ENCODE measurements at places on chromosomes 2 and 18. TPM values are rescaled to one million over a fixed set of nuclear protein-coding genes. Genes with fewer than 3 reads are reported as not detected.
A peak's percentile ranks its signal among the peaks of the same experiment; 100 is the strongest.

GRCh38 chr2:45818591-45818990 is 167.1 kb downstream of the PRKCE start:
- no peak for DNase-seq

GRCh38 chr18:62954366-62954765 is 239.0 kb downstream of the PHLPP1 start:
- no peak for DNase-seq

GRCh38 chr2:241466230-241466629 is 42.2 kb downstream of the STK25 start:
- DNase-seq: no peak

DNA sequence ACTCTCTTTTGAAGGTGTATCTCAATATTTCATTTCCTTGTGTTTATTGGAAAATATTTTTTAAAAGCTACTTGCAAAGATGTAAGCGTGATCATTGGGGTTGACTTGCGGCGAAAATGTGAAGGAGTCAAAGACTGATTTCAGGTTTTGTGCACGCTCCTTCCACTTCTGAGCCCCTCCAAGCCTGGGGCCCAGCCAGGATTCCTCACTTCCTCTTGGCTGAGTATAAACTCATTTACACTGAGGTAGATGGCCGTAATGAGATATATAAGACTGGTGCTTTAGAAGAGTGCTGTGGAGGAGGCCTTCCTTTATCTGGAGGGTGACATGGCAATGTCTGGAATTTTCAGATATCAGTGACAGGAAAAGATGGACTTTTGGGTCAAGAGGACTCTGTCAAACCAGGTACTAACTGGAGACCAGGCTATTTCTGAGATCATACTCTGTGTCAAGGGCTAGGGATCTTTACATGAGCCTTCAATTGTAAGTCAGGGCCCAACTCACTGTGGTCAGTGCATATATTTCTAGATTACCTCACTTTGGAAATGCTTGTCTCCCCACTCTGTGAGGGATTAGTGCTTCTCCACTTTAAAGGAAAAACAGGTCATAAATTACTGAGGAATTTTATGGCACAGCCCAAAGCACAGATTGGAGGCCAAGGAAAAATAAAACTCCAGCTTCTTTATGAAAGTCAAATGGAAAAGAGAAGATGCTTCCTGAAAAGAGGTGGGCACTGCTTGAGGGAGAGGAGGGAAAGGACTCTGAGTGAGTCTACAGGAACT is 22.8 kb downstream of the PRKCE start:
- DNase-seq: no peak

- DNase-seq: no peak
These were observed 33.6 kb downstream of the NCAPH start for GRCh38 chr2:96369186-96369585.

DNA sequence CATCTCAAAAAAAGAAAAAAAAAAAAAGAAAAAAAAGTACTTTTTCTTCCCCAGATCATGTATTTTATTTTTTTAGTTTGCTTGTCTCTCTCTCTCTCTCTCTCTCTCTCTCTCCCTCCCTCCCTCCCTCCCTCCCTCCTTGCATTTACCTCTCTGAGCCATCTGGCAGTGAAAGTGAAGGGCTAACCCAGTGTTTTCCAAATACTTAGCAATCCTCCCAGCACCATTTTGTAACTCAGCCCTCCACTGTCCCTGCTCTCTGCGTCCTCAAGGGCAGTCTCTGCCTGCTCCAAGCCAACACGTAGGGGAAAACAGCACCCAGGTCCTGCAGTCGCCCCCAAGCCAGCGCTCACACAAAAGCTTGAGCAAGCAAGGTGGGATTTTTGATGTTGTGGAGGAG is 19.6 kb upstream of the TEX44 start:
- DNase-seq: no peak

DNA sequence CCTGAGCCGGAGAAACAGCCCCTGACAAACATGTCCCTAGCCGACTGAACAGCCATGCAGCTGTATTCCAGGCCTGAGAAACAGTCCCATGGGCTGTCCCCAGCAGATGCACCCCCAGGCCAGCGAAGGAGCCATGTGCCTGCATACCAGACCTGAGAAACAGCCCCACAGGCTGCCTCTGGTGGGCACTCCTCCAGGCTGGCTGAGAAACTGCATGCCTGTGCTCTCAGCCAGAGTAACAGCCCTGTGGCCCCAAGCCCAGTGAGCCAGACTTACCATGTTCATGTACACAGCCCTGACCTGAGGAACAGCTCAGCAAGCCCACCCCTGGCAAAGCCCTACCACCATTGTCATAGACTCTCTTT is 24.8 kb downstream of the BOLL start:
- DNase-seq: no peak

GRCh38 chr18:67425672-67426071 is 90.8 kb downstream of the DSEL start:
- DNase-seq: no peak

DNA sequence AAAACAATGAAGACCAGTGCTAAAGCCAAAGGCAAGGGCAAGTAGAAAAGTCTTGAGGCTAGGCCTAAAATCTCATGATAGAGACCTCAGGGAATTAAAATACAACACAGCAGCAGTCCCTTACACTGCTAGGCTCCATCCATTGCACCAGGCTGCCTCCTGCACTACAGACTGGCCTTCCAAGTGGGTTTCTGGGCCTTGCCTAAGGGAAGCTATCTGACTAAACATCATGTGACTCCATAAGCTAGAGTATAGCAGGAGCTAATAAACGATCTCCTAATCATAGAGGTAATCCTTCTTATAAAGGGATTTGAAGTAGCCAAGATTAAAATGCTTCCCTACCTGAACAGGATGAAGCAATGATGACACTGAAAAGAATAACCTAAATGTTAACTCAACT is 77.6 kb upstream of the NFU1 start:
- peak; percentile 43 for DNase-seq

GRCh38 chr2:61141151-61141550 is 20.8 kb upstream of the C2orf74 start:
- no peak for DNase-seq

GRCh38 chr2:201196803-201197202 is 13.9 kb downstream of the CASP10 start:
- no peak for DNase-seq

DNA sequence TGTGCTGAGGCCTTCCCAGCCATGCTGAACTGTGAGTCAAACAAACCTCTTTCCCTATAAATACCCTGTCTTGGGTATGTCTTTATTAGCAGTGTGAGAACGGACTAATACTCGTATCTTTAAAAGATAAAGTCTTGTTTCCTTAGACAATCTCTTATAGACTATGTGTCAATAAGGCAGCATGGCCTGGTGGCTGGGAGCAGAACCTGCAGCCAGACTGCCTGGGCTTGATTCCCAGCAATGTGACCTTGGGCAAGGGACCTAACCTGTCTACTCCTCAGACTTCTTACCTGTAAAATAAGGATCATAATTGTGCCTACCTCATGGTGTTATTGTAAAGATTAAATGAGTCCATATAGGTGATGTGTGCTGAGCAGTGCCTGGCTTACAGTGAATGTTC is 198.7 kb downstream of the CDH20 start:
- no peak for DNase-seq

DNA sequence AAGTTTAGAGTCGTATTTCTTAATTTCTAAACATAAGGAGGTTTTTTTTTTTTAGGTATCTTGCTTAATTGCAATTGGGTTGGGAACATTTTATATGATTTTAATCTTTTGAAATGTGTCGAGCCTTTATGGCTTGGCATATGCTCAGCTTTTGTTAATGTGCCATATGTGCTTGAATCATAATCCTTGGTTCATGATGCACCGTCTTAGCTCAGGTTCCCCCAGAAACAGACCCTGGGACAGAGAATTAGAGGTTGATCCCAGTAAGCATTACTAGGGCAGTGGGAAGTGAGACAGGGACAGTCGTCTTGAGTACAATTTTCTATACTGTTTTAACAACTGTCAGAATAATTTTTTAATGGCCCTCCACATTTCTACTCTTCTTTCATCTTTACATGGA is 9.3 kb downstream of the CHCHD5 start:
- DNase-seq: no peak

- DNase-seq: no peak
These were observed 89.4 kb upstream of the FAM136A start for GRCh38 chr2:70391259-70391658.

- no peak for DNase-seq
These were observed 146.1 kb downstream of the MTX2 start for GRCh38 chr2:176415174-176415895.

GRCh38 chr2:107775211-107775610 is 51.5 kb upstream of the RGPD4 start:
- no peak for DNase-seq

DNA sequence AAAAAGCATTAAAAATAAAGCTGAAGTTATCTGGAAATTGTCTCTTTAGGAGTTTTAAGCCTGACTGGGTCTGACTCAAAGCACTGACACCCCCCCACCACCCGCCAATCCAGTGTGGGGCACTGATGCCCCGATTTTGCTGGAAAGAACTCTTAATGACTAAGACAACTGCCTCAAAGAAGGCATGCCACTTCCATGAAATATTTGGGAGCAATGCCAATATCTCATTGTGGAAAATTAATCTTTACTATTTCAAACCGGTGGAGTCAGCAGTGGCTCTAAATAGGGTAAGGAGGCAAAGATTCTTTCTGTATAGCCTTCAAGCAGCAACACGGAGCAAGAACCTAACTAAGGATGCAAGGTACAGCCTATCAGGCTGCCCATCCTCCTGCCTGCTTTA is 4.5 kb downstream of the FKBP7 start:
- no peak for DNase-seq

GRCh38 chr2:204491528-204491927 is 53.7 kb upstream of the PARD3B start:
- DNase-seq: no peak

GRCh38 chr2:144645083-144645778 is 125.3 kb upstream of the ZEB2 start:
- DNase-seq: no peak

GRCh38 chr2:48566592-48567310 is 36.8 kb downstream of the STON1 start:
- DNase-seq: peak; percentile 92

GRCh38 chr2:106314444-106314843 is 120.3 kb upstream of the UXS1 start:
- DNase-seq: no peak

TSGA10 gene
- total RNA-seq: 10.5 TPM

ZNF396 gene
- total RNA-seq: 4.5 TPM

AMER3 gene
- not detected for total RNA-seq

GAD1 gene
- total RNA-seq: 23.5 TPM

SULT1C2 gene
- total RNA-seq: 5.0 TPM

ERMN gene
- total RNA-seq: not detected

DSG2 gene
- total RNA-seq: 42.4 TPM

SNORC gene
- total RNA-seq: 1.1 TPM

APCDD1 gene
- not detected for total RNA-seq

FBLN7 gene
- not detected for total RNA-seq

IFIH1 gene
- 3.6 TPM for total RNA-seq

BOK gene
- total RNA-seq: 9.0 TPM

CYP27A1 gene
- total RNA-seq: 57.1 TPM
